Bronchial smooth muscle cell (primary cell): ENCODE measurements at places on chromosomes 11 and 22. TPM values are rescaled to one million over a fixed set of nuclear protein-coding genes. Genes with fewer than 3 reads are reported as not detected.

Gene ST14
- under 0.01 and 0.09 TPM in 2 replicates for total RNA-seq

Gene SERPING1
- total RNA-seq = 5.5 and 7.6 TPM in 2 replicates

Gene HYOU1
- total RNA-seq = 48.1 and 52.4 TPM in 2 replicates

Gene DEPDC7
- 3.0 and 5.7 TPM in 2 replicates for total RNA-seq

Gene PKNOX2
- 0.32 and 0.77 TPM in 2 replicates for total RNA-seq

Gene SCUBE1
- under 0.01 and 0.34 TPM in 2 replicates for total RNA-seq

Gene SPATA19
- not detected in 2 replicates for total RNA-seq

Gene OR9Q2
- not detected in 2 replicates for total RNA-seq

Gene OR8D2
- not detected in 2 replicates for total RNA-seq

Gene DUSP8
- under 0.01 and 0.09 TPM in 2 replicates for total RNA-seq

Gene FADS2
- 160 and 190 TPM in 2 replicates for total RNA-seq

Gene TMPRSS13
- total RNA-seq = not detected in 2 replicates

Gene GGTLC3
- not detected in 2 replicates for total RNA-seq

Gene MRPL49
- 25.3 and 35.5 TPM in 2 replicates for total RNA-seq

Gene TMEM132A
- total RNA-seq = 9.0 and 10.7 TPM in 2 replicates

Gene DERL3
- total RNA-seq = 0.16 and 0.43 TPM in 2 replicates

Gene KRTAP5-8
- total RNA-seq = not detected in 2 replicates
